Foreskin keratinocyte (primary cell): ENCODE measurements at places on chromosomes 16 and 17. TPM values are rescaled to one million over a fixed set of nuclear protein-coding genes. Genes with fewer than 3 reads are reported as not detected.

DNA sequence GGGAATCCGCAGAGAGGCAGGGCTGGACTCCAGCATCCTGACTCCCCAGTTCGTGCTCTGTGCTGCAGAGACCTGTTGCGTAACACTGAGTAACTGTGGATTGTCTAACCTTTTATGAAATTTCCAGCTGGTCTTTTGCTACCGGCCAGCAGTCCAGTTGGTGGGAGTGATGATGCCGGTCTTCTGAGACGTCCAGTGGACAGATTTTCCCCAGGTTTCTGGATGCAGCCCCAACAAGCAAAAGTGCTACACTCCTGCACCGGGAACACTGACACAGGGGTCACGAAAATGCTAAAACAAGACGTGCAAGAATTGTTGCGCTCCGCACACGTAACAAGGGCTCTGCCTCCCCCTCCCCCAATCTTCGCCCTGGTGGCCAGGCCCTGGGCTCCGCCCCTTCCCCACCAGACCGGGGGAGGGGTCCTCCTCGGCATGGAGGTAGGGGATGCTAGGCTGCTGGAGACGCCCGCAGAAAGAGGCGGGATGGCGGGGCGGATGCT is 701 bp upstream of the MRC2 start:
- DNase-seq = no peak

GRCh38 chr16:6947291-6947690 is 385.4 kb upstream of the RBFOX1 start:
- no peak for DNase-seq

DNA sequence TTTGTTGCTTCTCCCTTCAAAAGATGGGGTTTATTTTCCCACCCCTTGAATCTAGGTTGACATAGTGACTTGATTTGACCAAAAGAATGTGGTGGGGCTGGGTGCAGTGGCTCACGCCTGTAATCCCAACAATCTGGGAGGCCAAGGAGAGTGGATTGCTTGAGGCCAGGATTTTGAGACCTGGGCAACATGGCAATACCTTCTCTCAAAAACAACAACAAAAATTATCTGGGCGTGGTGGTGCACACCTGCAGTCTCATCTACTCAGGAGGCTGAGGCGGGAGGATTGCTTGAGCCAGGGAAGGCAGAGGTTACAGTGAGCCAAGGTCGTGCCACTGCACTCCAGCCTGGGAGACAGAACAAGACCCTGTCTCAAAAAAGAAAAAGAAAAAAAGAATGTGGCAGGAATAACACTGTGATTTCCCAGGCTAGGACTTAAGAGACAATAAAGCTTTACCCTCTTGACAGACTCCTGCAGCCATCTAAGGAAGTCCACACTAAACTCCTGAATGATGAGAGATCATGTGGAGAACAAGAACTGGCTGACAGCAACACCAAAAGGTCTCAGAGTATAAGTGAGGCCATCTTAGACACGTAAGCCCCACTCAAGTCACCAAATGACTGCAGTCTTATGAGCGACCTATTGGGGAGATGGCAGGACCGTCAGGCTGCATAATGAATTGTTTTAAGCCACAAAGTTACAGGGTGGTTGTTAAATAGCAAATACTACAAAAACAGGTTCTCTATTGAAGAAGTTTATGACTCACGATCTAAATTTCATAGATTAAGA is 37.0 kb downstream of the FBXL20 start:
- no peak for DNase-seq

Gene KRTAP1-5
- not detected in 2 replicates for polyA plus RNA-seq

Gene GP1BA
- not detected in 2 replicates for polyA plus RNA-seq
